HEK293T (cell line): ENCODE measurements at places on chromosomes 11 and 22.

- DNase-seq: peak; percentile 94
These were observed 84.4 kb upstream of the SEPTIN5 start for GRCh38 chr22:19629720-19630419.

- no peak for DNase-seq
These were observed 27.6 kb downstream of the SLC35F2 start for GRCh38 chr11:107830915-107831540.

DNA sequence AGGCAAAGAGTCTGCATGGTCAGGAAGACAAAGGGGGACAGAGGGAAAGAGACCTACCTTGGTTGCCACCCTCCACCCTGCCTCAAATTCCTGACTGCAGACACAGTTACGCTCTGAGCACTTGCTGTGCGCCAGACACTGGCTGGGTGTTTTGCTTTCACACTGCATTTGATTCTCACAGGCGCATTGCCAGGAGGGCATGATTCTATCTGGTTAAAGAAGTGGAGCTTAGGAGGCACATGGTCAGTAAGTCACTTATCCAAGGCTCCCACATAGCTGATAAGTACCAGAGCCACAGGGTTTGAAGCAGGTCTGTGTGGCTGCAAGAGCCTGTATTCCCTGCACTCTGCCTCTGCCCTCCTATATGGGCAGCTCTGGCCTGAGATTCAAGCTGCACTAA lies 103.9 kb downstream of the TIMP3 start:
- DNase-seq: no peak

DNA sequence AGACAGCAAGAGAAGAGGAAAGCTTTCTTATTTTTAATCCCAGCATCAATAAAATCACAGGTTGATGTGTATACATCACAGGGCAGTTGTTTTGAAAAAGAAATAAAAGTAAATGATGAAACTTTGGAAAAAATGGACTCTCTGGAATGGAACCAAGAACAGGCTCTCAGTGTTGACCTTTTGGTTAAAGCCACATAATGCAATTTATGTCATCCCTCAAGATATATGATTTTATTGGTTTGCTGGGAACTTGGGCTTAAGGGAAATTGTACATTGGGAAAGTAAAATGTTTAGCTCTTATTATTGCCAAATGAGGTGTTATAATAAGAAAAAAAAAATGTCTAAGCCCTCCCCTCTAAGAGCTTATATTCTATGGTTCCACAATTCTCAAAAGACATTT lies 139.8 kb upstream of the MTNR1B start:
- DNase-seq: no peak

DNA sequence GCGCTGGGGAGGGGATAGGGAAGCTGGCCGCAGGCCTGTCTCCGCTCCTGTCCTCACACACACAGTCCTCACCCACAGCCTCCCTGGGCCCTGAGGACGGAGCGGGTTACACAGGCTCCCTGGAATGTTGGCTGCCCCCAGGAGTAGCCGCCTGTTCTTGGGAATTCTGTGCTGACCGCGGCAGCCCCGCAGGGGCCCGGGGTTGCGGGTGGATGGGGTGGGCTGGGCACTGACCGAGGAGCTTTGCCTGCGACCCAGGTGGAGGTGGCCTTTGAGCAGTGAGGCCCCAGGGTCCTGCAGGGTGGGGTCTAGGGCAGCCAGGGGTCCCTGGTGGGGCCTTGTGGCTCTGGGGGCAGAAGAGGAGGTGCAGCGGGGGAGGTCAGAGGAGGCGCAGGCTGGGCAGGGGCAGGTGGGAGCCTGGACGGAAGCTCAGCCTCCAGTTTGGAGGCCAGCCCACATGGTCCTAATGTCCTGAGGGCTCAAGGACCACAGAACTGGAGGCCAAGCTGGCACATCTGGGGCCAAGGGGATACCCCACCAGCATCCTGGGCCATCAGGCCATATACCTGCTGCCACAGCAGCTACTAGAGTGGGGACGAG lies 6.6 kb upstream of the MRGPRG start:
- DNase-seq: no peak

DNA sequence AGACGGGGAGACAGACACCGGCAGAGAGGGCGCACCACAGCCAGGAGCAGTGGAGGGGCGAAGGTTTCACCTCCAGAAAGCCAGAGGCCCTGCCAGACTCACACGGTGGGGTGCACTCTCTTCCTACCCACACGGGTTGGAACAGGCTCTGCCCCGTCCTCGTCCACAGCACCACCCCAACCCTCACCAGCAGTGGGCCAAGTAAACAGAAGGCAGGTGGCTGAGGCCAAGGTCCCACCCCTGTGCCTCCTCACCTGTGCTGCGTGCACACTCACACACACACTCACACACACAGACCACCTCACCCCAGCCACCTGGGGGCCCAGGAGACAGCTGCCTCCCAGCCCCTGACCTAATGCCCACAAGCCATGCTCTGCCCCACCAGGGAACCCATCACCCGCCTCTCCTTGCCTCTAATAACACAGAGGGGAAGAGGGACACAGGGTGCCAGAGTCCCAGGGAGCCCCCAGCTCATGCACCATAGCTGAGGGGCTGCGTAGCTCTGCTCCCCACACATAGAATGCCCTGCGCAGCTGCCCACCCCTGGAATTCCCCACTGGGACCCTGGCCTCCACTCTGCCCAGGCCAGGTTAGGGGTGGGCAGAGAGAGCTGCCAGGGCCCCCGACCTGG lies 3.1 kb downstream of the CYB5R3 start:
- DNase-seq: no peak

DNA sequence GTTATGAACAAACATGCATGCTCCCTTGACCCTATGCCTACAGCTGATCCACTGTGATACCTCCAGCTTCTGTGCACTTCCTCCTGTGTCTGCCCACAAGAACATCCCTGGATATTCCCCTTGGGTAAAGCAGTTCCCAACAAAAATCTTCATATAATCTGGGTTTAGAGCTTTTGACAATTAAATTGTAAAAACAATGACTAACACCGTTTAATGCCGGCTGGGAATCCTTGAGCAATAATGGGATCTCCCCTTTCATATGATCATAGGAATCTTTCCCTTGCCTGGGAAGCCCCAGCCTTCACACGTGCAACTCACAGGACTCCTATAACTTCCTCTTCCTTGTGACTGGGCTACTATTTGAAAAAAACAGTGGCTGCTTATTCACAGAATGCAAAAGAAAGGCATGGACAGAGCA lies 6.3 kb upstream of the ZC3H12C start:
- DNase-seq: no peak

- no peak for DNase-seq
These were observed 2.6 kb downstream of the PCNX3 start for GRCh38 chr11:65617990-65618751.

GRCh38 chr22:45620706-45621105 lies 50.9 kb upstream of the ATXN10 start:
- DNase-seq: no peak

GRCh38 chr22:17891481-17892167 lies 117.4 kb upstream of the BID start:
- peak; percentile 48 for DNase-seq

GRCh38 chr11:32255841-32256240 lies 165.0 kb downstream of the RCN1 start:
- no peak for DNase-seq

DNA sequence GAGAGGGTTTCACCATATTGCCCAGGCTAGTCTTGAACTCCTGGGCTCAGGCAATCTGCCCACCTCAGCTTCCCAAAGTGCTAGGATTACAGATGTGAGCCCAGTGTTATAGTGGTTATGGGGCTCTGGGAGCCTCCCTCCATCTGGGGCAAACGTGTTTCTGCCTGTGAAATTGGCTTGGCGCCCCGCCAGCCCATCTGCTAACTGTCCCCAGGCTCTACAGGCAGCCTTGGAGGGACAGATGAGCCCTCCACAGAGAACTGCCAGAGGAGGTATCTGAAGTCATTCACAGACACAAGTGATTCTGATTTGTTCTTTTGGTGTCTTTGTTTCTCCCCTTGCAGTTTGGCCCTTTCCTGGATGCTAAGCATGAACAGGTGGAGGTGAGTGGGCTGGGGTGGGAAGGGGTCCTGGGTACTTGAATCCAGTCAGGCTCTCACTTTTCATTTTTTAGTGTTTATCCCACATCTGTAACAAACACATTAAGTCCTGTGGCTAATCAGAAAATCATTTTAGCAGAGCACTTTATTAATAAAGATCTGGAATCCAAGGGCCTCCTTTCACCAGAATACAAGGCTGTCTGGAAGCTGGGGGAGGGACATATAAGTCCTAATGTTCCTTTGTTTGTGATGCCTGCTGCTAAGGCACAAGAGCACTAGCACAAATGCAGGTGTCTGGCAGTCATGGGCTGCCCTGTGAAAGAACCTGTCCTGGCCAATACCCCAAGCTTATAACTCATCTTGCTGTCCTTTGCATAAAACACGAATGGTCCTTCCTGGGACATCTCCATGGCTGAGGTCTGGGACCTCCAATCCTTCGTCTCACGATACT lies 25.7 kb upstream of the CDC42EP2 start:
- DNase-seq: no peak

DNA sequence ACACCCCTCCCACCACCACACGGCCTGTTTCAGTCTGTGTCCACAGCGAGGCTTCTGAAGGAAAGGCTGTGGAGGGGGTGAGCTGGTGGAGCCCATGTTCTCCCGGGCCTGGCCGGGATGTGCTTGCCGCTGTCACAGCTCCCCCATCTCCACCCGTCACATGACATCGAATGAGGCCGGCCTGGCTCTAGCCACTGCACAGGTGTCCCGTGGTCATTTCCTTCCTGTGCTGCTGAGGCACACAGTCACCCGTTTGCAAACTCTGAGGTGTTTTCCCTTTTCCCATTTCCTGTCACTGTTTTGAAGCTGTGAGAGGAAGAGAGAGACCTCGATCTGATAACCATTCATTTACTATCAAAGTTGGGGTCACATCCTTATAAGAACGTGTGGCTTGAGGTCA lies 55.7 kb upstream of the CLDN5 start:
- DNase-seq: no peak

DNA sequence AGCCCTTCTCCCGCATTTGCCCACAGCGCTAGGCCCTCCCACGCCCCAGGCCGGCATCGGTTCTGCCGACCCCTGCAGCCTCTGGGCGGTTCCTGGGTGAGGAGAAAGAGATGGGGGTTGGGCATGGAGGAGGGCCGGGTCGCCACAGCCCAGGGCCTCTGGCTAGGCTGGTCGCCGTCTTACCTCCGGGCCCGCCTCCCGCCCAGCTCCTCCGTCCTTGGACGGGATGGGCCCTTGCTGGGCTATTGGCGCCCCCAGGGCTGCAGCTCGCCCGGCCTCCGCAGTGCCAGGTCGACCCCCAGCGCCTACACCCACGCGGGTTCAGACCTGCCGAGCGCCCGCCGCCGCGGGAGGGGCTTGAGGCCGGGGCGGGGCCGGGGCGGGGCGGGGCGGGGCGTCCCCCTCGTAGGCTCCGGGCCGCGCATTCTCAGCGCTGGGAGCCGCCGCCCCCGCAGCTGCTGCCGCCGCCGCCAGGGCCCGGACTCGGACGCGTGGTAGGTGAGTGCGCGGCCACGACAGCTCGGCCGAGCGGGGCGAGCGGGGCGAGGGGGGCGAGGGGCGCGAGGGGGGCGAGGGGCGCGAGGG lies at the start of gene CD151:
Gene CD151, plus strand, starts transcription at position 424 of the 585 bp plus-strand sequence. CDS start 3,118 bp downstream, outside the sequence.
- DNase-seq: peak; percentile 64

DNA sequence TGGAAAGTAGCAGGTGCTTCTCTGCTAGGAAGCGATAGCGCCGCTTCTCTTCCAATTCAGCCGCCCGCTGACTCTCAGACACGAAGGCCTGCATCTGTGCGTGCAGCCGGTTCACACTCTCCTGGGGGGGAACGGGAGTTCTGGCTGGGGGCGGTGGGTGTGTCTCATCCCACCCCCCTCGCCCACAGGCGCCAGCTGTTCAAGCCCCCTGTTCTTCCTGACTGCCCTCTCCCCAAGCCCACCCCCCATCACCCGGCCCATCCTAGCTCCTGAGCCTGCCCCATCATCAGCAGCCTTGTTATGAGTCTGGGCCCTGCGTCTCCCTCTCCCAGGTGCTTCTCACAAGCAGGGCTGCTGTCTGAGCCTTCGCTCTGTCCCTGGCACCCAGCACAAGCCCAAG lies 13.1 kb upstream of the SLC16A8 start:
- DNase-seq: no peak

GRCh38 chr11:121368364-121369240 lies 76.0 kb downstream of the SC5D start:
- no peak for DNase-seq

- no peak for DNase-seq
These were observed 15.2 kb downstream of the PDGFD start for GRCh38 chr11:104148706-104149105.

DNA sequence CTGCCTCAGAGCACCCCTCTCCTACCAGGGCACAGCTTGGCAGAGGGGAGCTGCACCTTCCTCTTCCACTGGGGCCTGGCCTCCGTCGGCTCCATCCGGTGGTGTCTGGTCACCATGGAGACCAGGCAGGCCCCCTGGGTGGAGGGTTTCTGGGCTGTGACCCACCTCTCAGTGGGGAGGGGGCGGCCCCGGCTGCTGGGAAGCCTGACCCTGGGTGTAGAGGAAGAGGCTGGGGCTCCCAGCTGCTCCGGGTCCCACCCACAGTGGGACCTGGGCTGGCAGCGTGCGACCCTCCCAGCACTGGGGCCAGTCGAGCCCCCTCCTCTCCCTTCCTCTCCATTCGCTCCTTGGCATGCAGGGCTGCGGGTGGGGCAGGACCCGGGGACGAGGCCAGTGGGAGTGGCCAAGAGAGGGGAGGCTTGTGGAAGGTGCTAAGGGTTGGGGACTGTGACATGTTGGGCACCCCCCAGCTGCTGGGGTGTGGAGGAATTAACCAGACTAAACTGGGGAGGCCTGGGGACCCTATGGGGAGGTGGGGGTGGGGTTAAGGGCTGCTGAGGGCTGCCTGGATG lies 46.8 kb downstream of the BRSK2 start:
- DNase-seq: no peak

DNA sequence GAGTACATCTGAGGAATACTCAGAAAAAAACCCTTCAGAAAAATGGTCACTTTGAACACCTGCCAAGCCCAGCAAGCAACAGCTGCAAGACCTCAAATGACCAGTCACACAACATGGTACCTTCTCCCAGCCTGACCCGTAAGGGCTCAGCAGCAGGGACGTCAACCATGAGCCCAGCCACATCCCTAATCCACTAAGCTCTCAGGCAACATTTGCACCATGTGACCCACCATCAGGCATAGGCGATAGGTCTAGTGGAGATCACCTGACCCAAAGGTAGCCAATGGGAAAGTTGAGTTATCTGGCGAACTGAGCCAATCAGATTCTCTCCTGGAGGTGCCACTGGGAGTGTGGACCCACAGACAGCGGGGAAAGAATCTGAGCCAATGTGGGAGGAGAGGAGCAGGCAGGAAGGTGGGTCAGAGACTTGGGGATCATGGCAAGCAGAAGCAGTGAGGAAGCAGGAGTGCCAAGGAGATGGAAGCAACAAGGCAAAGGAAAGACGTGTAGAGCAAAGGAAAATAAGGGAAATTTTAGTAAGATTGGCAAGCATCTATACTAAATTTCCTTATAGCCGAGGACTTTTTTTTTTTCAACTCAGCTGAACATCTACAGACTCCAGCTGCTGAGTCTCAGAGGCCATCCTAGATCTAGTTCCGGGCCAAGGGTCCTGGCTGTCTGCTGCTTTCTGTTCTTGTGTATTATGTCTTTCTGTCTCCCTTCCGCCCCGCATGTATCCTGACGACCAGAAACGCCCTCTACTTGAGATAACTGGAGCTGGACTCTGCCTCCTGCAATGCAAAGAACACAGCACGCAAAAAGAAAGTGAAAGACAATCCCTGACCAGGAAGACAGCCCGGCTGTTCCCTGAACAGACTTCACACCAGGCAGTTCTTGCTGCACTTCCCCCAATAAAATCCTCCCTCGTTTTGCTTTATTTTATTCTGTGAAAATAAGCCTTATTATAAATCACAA lies 11.0 kb upstream of the PLAAT2 start:
- DNase-seq: no peak

GRCh38 chr11:115765803-115766239 lies 261.6 kb upstream of the CADM1 start:
- no peak for DNase-seq
